NK-92 treated with Interleukin-12 subunit alpha and Interleukin-12 subunit beta, amount 100 ng/mL, for 24 hours (cell line): ENCODE measurements at places on chromosomes 2 and 18.

DNA sequence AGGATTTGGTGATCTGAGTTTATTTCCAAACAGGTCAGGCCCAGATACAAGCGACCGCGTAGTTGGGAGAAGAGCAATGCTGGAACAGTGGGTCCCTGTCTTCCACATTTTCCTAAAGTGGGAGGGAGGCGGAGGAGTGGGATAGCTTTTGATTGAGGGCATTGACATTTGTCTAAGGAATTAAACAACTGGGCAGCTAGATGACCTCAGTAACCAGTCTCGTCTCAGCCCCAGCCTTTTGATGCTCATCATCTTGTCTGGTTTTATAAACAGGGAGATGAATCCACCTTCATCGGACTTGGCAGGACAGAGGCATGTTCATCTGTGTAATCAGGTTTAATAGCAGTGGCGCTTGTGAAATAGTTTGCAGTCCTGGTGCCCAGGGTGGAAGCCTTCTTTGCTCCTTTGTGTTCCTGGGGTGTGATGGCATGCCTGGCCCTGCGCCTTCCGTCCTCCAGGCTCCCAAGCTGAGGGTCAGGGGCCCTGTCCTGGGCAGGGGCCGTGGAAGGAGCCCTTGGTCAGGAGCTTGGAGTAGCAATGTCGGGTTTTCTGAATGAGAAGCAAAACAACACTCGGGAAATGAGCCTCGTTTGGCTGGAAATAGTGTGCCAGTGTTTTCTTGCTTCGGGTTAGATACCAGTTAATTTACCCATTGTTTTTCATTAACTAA is 193.8 kb downstream of the FAM210A start:
- no peak for DNase-seq

GRCh38 chr18:3255611-3256165 is 6.2 kb upstream of the MYL12B start:
- DNase-seq: no peak

GRCh38 chr2:193988784-193989183 is 1668.2 kb upstream of the SLC39A10 start:
- no peak for DNase-seq

DNA sequence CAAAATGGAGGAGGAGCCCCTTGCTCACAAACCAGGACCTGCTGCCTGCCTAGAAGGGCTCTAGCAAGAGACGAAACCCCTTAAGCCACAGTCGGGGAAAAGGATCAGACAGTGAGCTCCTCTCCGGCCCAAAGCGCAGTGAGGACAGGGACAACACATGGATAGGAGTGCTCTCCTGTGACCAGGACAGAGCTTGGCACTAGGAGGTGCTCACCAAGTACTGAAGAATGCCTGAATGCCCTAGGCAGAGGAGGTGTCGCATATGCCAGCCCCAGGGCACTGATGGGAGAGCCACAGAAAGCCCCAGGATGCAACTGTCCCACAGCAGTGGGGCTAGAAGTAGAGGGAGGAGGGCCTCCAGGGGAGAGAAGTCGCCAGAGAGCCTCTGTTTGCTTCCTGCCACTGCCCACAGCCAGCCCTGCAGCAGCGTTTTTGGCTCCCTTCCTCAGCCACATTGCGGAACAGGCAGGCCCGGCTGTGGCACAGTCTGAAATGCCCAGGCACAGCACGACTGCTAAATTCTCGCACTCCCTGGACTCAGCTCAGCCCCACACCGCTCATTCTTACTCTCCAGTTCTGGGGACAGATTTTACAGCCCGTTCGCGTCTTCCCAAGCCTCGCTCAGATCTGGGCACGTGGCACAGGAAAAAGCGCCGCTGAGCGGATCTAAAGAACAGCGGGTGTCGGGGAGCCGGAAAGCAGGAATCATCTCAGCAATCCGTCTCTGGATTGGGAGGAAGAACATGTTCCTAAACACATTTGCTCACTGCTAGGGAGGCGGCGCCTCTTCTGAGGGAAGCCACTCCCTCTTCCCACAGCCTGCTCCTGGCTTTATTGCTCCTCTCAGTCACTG is 98.7 kb upstream of the POU3F3 start:
- DNase-seq: no peak

DNA sequence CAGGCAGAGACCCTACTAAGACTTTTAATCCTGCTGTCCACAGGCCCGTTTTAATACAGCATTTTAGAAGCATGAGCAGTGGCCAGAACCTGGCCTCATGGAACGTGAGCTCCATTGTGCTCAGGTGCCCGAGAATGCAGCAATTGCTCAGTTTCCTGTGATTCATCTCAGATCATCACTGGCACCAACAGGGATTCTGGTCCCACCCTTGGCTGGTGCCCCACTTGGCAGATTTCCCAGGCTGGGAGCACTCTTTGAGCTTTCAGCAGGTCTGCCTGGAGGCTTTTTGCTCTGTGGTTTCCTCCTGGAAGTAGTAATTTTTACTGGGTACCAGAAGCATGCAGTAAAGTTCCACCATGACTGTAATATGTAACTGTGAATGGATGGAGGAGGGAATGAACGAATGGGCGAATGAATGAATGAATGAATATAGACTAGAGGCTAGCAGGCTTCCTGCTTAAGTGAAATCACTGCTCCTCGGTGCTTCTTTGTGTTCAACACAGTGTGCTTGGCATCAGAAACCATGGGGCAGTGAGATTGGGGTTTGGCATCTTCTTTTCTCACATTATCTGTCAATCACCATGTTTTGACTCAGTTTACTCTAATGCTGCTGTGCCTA is 312.9 kb downstream of the PRKCE start:
- no peak for DNase-seq

GRCh38 chr2:153604133-153604532 is 125.6 kb upstream of the RPRM start:
- no peak for DNase-seq

- DNase-seq: no peak
Observed at GRCh38 chr2:201929281-201930026, 104.2 kb upstream of the FZD7 start.

DNA sequence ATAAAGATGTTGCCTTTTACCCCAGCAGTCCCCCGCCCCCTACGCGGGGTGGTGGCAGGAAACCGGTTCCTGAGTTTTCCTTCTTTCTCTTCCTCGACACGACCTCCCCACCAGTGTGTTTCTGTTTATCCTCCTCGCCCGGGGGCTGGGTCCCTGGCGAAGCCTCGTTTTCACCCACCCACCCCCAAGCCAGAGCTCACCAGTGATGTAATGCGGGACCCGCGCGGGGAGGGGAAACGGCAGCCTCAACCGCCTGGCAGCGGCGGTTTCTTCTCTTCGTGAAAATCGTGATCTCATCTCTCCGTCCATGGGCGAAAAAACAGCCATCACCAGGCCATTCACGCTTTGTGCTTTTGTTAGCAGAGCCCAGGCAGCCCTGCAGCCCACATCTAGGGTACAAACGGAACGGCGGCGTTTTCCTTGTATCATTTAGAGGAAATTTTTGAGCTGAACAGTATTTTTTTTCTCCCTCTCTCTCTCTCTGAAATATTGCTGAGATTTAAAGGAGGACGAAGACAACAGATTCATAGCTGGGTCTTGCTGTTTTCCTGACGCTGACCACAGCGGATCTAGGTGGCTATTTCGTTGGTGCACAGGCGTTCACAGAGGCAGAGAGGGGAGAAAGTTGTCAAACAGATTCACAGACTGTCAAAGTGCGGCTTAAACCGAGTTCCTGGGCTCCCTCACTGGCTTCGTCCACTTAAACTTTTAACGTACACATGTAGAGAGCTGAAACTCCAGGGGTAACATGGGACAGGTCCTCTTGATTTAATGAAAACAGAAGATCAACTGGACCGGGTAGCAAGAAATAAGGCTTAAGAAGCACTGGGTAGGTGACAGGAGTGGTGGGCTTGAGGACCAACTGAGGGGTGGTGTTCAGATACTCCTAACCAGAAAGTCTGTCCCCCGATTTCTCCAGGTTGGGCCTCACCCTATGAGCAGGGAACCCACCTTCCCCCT is 21.9 kb upstream of the PAX3 start:
- DNase-seq: no peak

DNA sequence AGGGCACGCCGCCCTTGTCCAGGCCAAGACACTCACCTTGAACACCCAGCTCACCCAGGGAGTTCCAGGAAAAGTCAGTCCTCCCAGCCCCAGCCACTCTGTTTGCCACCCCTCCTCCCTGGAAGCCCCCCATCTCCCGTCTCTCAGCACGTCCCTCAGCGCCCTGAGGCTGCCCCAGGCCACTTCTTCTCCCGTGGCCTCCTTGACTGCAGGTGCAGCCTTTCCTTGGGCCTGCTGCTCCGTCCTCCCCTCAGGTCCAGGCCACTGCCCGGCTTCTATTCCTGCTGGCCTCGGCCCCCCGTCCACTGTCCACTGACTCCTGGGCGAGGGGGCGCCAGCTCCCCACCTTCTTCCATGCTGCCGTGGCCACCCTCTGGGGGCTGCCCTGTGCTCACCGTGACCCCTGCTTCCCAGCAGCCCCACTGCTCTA is 239.1 kb downstream of the HDAC4 start:
- no peak for DNase-seq

DNA sequence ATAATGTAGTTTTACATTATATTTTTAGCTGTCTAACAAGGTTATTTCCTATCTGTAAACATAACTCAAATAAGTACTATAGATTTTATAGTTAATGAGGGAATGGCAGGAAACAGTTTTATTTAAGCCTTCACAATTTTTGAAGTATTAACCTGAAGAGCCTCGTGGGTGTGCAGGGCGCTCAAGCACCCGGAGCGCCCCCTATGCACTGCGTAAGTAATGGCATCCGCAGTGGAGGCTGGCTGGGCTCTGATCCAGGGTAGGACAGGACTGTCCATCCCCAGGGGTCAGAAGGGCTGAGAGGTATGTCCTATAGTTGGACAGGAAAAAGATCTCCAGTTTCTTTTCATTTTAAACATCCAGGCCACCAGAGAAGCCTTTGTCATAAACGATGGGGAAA is 8.2 kb upstream of the GBX2 start:
- DNase-seq: no peak

- DNase-seq: no peak
Observed at GRCh38 chr18:53586923-53587322, 637.5 kb downstream of the MBD2 start.

DNA sequence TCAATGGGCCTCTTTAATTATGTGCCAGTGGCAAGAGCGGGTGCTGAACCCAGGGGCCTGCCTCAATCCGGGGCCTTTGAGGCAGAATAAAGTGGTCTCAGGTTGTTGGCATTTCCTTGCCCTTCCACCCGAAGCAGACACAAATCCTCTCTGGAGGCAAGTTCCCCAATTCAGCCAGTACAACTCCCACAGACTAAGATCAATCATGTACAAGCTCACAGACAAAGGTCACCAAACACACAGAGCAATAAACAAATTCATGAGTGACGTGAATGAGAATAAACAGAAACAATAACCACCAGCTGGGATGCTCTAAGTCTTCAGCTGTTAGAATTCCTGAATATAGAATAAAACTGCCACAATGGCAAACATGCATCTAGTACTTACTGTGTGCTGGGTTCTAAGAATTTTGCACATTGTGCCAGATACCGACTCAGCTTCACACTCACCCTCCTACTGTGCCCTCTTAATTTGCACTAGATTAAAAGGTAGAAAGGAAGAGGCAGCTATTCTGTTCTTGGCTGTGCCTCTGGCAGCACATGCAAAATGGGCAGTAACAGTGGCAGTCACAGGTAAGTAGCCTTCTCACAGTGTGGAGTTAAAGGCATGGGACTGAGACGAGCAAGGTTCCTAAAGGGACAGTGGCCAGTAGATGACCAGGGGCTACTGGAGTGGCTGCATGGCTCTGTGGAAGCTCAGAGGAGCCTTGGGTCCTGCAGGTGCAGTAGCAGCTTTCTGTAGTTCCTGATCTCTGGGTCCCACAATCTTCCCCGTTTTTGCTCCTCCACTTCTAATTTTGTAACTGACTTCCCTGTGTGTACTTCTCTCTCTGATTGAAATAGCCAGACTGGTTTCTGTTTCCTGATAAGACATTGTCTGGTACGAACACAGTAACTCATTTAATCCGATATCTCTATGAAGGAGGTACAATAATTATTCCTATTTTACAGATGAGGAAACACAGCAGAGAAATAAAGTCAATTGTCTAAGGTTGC is 34.6 kb upstream of the IL1B start:
- DNase-seq: no peak

DNA sequence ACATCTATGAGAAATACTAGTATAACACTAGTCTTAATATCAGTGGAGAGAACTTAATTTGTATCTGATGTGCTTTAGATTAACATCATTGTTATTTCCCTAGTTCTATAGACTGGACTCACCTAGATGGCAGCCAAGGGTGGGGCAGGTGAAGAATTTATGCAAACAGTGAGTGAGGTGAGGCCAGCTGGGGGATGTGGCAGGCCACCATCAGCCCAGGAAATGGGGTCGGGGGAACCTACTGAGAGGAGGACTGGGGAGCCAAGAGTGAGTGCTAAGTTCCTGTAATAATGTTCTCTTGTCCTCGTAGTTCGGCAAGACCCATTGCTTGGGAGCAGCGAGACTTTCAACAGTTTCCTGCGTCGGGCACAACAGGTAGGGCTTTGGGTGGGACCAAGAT is 2.5 kb downstream of the SNX17 start:
- no peak for DNase-seq

- DNase-seq: no peak
Observed at GRCh38 chr2:223101340-223102039, 49.5 kb downstream of the KCNE4 start.

- DNase-seq: no peak
Observed at GRCh38 chr2:231200805-231201474, 2.5 kb downstream of the ARMC9 start.

GRCh38 chr2:37809931-37810570 is 115.0 kb upstream of the RMDN2 start:
- no peak for DNase-seq

DNA sequence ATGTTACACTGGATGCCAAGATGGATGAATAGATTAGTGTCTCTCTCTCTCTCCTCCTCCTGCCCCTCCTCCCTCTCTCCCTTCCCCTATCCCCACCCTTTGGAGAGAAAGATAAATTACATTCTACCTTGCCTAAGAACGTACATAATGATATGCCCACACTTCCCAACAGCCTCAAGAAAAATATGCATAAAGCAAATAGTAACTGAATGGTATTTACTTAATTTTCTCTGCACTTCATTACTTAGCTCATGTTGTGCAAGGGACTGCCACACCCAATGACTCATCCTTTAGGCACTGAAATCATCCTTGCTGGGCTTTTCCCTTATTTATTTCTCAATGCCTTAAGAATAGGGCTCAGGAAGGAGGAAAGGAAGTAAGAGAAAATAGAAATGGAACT is 137.3 kb upstream of the PID1 start:
- DNase-seq: no peak

- no peak for DNase-seq
Observed at GRCh38 chr18:42028247-42028832, 73.3 kb downstream of the PIK3C3 start.

- DNase-seq: no peak
Observed at GRCh38 chr18:23964282-23965238, 50.0 kb upstream of the TTC39C start.

- no peak for DNase-seq
Observed at GRCh38 chr2:190267302-190267701, 52.3 kb downstream of the HIBCH start.

- no peak for DNase-seq
Observed at GRCh38 chr2:230898016-230898712, 26.9 kb downstream of the GPR55 start.

DNA sequence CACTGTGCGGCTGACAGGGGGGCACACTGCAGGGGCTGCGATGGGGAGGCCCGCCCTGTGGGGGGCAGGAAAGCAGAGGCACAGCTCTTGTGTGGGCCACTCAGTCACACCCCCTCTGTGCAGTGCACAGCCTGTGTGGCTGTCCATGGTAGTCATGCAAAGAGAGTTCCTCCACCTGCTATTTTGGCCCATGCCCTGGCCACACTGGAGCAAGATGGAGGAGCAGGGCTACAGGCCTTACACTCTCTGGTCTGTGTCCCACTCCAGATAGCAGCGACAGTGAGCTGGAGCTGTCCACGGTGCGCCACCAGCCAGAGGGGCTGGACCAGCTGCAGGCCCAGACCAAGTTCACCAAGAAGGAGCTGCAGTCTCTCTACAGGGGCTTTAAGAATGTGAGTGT is 28.5 kb upstream of the FAHD2A start:
- DNase-seq: no peak
